ENCODE measurements at places on chromosomes 5 and 9.

GRCh38 chr9:6931913-6932312 is 174.1 kb downstream of the KDM4C start:
- peak; percentile 44 for DNase-seq

- DNase-seq, result peak; percentile 62
These were observed 792 bp downstream of the NTMT1 start for GRCh38 chr9:129626625-129627284.

GRCh38 chr5:39073767-39074016 is 507 bp downstream of the RICTOR start:
- DNase-seq, result no peak

- DNase-seq, result no peak
These were observed 174.5 kb downstream of the AOPEP start for GRCh38 chr9:94901019-94901363.

Measured in NB4 (cell line).